ENCODE measurements at places on chromosomes 4 and X.
A peak's percentile ranks its signal among the peaks of the same experiment; 100 is the strongest.

DNA sequence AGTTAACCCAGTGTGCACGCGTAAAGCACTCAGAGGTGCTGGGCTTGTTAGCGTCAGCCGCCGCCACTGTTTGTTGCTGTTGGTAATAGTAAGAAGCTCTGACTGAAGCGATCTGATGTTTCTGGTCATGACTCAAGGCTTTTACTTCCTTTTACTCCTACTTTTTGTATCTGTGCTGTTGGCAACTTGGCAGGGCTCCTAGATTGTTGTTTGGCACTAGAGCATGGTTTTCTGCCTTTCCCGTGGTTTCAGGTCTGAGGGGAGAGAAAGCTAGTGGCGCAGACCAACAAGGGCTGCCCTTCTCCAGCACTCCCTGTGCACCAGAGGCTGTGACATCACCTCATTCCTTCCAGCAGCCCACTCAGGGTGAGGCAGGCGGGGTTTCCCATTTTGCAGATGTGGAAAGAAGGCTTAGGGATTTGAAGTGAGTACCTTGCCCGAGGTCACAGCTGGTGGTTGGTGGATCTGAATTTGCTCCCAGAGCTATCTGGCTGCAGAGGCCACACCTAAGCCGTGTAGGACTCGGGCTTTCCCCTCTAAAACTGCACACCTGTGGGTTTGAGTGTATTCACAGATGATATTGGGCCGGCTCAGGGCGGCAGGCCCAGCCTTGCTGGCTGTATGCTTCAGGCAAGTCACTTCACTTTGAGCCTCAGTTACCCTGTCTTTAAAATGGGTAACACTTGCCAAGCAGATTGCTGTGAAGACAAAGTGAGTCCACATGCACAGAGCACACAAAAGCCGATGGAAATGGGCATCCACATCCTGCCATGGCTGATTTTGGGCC lies 51.2 kb upstream of the TADA2B start:
- DNase-seq, result no peak

DNA sequence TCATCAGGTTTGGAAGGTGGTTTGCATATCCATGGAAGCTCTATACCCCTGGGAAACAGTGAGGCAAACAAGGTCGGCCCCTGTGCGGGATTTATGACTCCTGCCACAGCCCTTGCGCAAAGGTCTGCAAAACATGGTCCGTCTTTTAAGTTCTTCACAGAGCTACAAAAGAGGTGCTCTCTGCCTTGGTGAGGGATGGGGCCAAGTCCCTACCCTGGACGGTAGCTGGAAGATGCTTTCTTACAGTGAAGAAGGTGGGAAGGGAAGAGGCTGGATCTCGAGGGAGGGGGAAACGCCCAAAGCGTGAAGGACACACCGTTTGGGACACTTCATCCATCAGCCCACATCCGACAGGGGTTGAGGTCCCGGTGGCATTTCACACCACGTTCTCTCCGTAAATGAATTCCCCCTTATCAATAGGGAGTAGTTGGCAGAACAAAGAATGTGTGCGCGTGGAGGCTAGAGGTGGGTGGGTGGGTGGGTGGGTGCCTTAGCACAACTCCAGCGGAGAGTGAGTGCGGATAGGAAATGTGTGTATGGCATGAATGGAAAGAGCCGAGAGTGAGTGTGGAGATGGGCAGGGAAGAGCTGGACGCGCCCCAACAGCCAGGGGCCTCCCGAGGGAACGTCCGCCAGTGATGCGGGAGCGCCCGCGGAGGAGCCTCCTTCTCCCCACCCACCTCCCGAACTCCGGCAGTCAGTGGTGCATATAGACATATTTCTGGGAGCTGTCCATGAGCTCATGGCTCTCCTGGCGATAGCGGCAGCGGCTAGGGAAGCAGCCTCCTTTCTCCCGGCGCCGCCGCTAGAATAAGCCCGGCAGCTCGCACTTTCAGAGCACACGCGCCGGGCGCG lies 68.3 kb downstream of the LARP7 start:
- no peak for DNase-seq

DNA sequence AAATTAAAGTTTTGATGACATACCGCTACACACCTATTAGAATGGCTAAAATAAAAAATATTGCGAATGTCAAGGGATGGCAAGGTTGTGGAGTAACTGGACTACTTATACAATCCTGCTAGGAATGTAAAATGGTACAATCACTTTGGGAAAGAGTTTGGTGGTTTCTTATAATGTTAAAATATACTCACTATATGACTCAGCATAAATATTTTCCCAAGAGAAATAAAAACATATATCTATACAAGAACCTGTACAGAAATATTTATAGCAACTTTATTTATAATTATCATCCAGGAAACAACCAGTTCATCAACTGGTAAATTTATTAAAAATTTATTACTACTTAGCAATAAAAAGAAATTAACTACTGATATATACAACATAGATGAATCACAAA lies 89.7 kb downstream of the SLC10A7 start:
- DNase-seq, result no peak

- no peak for DNase-seq
Measured at GRCh38 chr4:42632653-42633382, 24.1 kb downstream of the ATP8A1 start.

DNA sequence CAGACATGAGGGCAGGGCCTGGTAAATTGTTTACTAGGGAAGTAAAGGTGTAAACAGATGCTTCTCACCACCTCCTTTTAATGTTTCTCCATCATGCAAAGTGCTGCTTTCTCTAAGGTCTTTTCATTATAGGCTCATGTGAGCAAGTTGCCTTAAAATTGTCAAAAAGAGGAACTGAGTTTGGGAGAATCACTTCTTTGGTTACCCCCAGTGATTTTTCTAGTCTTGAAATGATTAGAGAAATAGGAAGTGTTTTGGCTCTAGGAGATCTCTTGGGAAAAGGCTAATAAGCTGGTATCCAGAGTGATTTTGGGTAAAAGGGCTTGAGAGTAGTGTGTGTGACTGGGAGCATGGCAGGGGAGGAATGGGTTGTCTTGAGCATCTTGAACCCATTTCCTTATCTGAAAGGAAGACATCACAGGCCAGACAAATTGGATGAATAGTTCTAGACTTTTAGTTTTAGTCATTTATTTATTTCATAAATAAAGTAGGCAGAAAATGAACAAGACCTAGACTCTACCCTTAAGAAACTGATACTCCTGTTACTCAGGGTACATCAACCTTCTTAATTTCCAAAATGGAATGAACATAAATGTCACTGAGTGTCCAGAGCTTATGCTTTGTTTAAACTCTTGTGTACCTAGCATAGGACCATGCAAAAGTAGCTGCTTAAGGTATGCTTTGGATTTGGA lies 14.2 kb downstream of the GRPR start:
- DNase-seq, result no peak

DNA sequence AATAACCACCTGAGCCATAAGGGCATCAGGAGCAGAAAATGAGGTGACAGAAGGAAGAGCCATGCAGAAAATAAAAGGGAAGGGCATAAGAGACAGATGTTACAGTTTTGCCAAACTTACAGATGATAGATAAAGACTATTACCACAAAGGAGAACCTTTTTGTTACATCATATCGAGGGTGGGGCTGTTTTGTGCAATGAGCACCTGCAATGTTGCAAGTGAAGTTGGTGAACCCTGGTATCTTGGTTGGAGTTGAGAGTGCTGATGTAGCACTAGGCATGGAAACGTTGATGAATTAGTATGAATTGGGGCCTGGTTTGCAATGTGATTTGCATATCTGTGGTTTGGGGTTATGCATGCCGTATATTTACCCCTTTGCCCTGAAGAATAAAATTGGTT lies 119.8 kb upstream of the TEX13D start:
- peak; percentile 12 for DNase-seq

DNA sequence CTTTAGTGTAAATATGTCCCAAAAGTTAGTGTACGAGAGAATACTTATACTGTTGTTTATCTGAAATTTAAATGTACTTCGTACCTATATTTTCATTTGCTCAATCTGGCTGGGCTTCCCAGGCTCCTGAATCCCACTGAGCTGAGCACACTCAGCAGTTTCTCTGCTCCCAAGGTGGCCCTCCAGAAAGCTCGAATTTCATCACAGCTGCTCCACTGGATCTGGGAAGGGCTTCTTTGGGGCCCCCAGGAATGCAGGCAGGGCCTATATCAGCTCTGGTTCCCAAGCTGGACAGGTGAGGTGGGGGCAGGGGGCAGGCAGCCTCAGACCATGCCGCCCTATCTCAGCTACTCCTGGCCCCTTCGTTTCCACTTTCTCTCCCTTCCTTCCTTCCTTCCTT lies 1.5 kb upstream of the FATE1 start:
- no peak for DNase-seq

DNA sequence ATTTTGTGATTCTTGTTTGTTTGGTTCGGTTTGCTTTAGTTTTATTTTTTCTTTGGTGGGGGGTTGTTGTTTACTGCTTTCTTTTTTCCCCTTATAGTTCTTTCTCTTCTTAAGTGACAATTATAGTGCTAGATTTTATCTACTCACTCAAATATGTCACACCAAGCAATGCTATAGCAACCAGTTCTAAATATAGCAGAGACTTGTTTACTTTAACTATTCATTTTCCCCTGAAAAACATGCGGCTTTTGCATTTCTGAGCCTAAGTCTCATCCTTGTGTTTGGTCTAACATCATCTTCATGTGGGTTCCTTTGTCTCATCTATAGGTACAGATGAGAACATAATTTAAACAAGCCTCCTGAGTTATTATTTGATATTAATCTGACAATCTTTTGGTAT lies 676.6 kb downstream of the FAT4 start:
- no peak for DNase-seq

DNA sequence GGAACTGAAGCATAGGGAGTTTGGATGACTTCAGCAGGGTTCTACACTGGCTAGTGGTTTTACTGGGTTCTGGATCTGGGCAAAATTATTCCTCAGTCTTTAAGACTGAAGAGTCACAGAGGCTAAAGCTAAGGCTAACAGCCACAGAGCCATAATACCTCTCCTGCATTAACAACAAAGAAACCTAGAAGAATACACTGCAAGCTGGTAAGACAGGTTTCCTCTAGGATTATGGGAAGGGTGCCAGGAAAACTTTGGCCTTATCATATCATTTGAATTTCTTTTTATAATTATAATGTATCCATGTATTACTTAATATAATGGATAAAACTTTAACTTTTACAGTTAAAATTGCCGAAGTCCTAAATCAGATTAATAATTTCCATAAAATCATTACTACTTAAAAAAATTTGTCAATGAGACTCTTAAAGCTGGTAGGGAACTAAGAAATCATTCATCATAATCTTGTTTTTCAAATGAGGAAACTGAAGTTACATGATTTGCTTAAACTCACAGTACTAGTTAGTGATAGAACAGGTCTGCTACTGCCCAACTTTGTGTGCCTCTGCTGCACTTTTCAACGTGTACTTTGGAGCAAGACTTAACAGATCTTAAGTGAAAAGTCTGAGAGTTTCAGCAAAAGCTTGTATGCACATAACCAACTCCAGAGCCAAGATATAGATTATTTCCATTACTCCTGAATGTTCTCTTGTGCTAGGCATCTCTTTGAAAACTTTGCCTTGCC lies 24.2 kb upstream of the PGRMC2 start:
- DNase-seq, result no peak

DNA sequence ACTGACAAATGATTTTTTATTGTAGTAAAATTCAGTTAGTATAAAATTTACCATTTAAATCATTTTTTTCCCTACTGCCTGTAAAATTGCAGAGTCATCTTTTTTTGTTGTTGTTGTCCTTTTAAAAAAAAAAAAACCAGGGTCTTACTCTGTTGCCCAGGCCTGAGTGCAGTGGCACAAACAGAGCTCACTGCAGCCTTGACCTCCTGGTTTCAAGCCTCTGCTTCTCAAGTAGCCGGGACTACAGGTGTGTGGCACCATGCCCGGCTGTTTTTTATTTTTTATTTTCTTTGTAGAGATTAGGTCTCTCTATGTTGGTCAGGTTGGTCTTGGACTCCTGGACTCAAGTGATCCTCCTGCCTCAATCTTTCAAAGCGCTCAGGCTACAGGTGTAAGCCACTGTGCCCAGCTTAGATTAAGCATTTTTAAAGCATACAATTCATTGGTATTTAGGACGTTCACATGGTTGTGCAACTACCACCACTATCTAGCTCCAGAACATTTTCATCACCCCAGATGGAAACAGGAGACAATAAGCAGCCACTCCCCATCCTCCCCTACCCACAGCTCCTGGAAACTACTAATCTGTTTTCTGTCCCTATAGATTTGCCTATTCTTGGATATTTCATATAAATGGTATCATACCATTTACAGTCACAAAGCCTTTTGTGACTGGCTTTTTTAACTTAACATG lies 59.7 kb upstream of the PGRMC2 start:
- no peak for DNase-seq

- no peak for DNase-seq
Measured at GRCh38 chrX:50941638-50942037, 31.1 kb downstream of the BMP15 start.

DNA sequence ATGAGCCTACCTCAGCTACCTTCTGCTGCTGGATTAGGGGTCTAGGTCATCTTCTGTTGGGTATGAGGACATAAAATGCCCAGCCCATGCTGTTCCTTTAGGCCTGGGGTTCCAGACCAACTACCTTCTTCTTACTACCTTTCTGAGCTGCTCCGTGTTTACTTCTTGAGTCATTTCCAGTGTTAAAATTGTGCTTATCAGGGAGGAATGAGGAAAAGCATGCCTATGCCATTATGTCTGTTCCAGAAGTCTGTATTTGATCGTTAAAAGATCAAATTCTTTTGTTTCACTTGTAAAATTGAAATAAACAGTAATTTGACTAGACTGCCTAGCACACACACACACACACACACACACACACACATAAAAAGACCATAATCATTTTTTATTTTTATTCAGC lies 1912.7 kb upstream of the TENM3 start:
- no peak for DNase-seq

- no peak for DNase-seq
Measured at GRCh38 chrX:47112316-47112954, 32.1 kb downstream of the NDUFB11 start.

GRCh38 chr4:98261405-98262291 lies 464 bp downstream of the RAP1GDS1 start:
- DNase-seq, result peak; percentile 70

DNA sequence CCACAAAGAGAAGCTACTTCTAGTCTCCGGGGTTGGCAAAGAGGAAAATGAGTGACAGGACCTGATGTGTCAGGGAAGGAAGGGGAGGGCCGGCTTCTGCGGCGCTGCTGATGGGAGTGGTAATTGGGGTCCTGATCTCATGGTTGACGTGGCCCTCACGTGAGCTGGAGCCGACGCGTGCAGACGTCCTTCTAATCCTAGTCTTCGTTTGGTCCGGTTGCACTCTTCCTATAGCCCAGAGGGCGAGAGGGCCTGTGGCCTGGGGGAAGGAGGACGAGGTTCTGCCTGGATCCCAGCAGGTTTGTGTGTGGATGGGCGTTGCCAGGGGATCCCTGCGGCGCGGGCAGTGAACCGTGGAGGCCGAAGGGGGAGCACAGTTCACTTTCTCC lies at the start of gene ARMCX1:
Gene ARMCX1 (plus strand): TSS at position 186 of the 389 bp plus-strand sequence. CDS start 2,384 bp downstream, outside the sequence.
- DNase-seq, result no peak

DNA sequence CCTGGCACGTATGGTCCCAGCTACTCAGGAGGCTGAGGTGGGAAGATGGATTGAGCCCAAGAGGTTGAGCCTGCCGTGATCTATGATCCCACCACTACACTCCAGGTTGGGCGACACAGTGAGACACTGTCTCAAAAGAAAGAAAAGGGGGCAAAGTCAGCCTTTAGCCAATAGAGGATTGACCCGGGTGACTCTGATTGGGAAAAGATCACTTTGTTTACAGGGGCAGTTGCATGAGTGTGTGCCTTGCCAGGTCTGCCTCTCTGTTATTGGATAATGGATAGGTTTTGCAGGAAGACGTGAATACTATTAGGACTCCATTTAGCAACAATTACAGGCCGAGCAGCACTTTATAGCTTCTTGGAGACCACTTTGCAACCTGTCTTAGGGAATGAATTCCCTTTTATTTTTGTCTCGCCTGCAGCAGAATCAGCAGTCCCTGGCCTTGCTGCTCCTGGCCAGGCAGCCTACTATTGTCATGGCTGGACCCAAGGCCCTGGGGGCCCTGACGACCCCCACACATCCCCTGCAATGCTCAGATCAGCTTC lies 103.2 kb upstream of the PSAPL1 start:
- no peak for DNase-seq
